NCI-H187 (cell line): ENCODE measurements at places on chromosomes 7 and 10.

GRCh38 chr7:100088095-100088620 is 611 bp upstream of the COPS6 start:
- no peak for DNase-seq

GRCh38 chr7:135486261-135486920 is 23.5 kb downstream of the CNOT4 start:
- no peak for DNase-seq

GRCh38 chr10:103114876-103115275 is 78.2 kb downstream of the NT5C2 start:
- DNase-seq, result no peak

DNA sequence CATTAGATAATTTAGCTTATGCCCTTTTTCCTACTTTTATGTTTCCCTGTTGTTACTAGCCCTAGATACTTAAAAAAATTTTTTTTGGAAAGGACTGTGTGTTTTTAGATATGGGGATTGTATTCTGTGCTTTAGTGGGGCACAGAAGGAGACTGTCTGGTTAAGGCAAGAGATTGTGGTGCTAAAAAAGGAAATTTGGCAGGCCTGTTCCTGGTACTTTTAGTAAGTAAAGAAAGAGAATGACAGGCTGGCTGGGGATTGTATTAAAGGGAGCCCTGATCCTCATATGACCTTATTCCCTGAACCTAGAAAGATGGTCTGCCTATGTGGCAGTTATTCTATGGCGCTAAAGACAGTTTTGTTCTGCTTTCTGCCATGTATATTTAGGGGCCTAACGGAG is 74.8 kb downstream of the AUTS2 start:
- no peak for DNase-seq

- no peak for DNase-seq
Measured at GRCh38 chr7:36201122-36201723, 48.2 kb downstream of the EEPD1 start.

- DNase-seq, result no peak
Measured at GRCh38 chr10:73119952-73120351, 9.7 kb downstream of the NUDT13 start.

DNA sequence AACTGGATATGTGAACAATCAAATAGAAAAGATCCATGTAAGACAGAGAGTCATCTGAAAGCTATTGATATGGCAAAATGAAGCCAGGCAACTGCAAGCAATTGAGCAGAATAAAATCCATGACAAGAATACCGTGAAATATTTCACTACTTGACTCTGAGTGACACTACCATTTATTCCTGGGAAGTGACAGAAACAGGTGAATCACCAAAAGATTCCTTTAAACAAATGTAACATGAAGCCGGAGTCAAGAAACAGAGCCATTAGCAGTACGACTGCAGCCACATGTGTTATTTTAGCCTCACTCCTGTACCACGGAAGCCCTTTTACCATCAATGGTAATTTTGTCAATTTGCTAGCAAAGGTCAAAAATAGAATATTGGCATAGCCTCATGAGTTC is 197.7 kb upstream of the POT1 start:
- DNase-seq, result no peak

DNA sequence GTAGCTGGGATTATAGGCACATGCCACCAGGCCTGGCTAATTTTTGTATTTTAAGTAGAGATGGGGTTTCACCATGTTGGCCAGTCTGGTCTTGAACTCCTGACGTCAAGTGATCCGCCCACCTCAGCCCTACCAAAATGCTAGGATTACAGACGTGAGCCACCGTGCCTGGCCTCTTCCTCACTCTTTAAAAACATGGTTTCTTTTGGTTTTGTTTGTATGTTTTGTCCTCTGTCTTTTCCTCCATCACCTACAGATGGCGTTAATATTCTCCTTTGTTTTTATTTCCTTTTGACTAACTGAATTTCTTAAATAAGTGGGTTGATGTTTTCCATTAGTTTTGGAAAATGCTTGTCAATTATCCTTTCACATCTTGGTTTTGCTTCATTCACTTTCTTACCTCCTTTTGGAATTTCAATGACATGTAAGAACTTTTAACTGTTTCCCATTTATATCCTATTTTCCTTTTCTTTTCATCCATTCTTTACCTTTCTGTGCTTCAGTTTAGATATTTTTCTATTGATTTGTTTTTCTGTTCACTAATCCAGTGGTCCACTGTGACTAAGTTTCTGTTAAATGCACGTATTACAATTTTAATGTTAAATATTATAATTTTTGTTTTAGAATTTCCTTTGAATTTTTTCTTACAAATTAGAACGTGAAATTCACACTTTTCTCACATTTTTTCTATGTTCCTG is 104.1 kb downstream of the ZNF467 start:
- DNase-seq, result no peak

- no peak for DNase-seq
Measured at GRCh38 chr7:40865441-40866233, 730.8 kb downstream of the SUGCT start.

- DNase-seq, result no peak
Measured at GRCh38 chr7:140676306-140676705, 3.6 kb downstream of the ADCK2 start.

GRCh38 chr7:66313886-66314568 is 108.9 kb downstream of the TPST1 start:
- DNase-seq, result no peak

- no peak for DNase-seq
Measured at GRCh38 chr10:32077896-32078485, 21.8 kb upstream of the KIF5B start.

DNA sequence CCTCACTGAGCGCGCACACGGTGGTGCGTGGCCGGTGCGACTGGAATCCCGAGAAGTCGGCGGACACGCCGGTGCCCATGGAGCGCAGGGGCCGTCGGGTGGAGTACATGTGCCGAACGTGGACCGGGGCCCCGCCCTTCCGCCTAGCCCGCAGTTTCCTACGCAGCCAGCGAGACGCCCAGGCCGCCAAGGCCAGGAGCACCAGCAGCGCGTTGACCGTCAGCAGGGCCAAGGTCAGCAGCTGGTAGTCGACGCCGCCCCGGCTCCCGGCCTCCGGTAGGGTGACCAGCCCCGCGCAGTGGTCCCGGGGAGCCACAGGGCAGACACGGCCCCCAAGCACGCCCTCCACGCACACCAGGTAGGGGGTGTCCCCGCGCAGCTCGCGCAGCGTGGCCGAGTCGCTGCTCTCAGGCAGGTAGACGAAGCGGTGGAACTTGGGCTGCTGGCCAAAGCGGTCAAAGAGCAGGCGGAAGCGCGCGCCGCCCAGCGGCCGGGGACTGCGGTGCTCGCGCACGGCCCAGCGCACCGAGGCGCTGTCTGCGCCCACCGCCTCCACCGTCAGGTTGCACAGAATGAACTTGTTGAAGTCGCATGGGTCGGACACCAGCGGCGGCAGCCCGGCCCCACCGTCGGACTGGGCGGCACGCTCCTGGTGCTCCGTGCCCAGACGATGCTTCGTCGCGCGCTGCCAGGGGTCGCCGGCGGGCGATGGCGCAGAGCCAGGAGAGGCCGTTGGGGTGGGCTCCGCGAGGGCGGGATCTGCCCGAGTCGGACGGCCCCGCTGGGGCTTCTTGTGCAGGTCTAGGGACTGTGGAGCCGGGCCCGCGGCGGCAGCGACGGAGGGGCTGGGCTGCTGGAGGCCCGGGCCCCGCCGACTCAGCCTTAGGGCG is 2.2 kb downstream of the TRIL start:
- peak; percentile 11 for DNase-seq

DNA sequence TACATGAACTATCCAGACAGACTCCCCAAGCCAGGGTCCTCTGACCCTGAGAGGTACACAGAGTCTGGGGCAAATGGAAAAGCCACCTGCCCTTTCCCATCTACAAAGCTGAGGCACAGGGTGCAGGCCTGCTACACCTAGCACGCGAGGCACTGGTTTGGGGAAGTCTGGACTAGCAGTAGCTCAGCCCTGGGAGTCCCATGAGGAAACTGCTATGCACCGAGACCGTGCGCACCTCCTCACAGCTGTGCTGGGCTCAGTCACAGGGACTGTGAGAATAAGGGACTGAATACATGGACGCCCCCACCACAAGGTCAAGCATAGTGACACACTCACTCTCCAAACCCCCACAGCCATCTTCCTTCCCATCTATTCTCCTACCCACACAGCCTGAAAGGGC is 8.2 kb downstream of the MAT1A start:
- DNase-seq, result no peak

DNA sequence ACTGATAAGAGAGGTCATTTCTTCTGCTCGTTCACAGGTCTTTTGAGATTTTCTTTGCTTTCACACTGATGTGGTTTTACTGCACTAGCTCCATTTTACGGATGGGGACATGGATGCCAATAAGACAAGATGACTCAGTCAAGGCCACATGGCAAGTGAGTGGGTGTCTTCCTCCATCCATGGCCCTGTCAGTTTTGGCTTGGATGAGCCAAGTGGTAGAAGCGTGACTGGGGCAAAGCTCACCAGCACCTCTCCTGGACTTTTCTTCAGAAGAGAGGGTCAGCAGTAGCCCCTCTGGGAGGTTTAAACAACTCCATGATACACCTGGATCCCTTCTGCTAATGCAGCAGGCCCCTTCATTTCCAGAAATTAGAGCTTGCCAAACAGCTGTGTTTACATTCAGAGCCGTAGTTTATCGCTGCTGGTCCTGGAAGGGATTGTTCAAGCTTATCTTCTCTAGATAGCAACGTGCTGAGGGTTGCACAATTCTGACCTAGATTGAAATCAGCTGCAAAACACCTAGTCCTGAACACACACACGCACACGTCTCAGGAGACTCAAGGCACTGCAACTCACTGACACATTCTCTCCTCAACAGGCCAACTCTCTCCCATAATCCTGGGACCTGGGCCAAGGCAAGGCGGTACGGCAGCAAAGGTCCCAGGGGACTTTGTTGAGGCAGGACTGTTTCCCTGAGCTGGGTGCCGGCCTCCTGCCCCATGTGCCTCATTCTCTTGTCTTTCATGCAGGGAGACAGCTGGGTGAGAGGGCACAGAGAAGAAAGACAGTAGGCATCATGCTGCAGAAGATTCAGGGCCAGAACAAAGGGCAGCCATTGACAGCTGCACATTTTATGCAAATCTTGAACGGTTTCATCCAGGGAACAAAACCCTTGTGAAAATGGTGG is 14.2 kb upstream of the PDCD4 start:
- DNase-seq, result no peak

GRCh38 chr10:74824184-74824899 is 2.1 kb upstream of the KAT6B start:
- DNase-seq, result no peak

DNA sequence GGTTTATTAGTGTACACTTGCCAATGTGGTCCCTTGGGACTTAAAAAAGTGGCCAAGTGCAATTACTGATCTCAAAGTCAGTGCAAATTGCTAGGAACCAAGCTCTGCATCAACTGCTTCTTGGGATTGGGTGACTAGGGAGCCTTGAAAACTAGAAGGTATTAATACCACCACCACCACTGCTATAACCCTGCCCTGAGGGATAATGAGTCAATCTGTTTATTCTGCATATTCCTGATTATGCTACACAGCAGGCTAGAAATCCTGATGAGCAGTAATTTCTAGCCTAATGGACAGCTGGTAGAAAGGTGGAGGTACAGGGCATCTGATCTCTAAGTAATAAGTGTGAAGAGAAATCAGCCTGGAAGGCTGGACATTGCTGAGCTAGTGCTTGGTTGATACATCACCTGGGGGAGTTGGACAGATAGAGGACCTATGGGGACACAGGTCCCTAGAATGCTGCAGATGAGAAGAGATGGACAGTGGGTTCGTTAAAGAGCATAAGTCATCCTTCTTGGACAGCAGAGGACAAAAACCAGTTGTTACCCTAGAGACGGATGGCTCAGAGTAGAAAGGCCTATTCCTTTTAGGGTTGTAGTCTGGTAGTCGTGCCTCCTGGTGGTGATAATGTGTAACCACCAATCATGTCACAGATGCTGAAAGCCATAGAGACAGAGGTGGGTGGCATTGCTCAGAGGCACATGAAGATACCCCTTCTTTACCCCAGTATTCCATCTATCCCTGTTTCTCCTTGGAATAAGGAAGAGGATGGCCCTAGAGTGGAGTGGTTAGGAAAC is 554.8 kb downstream of the SORCS1 start:
- DNase-seq, result no peak

DNA sequence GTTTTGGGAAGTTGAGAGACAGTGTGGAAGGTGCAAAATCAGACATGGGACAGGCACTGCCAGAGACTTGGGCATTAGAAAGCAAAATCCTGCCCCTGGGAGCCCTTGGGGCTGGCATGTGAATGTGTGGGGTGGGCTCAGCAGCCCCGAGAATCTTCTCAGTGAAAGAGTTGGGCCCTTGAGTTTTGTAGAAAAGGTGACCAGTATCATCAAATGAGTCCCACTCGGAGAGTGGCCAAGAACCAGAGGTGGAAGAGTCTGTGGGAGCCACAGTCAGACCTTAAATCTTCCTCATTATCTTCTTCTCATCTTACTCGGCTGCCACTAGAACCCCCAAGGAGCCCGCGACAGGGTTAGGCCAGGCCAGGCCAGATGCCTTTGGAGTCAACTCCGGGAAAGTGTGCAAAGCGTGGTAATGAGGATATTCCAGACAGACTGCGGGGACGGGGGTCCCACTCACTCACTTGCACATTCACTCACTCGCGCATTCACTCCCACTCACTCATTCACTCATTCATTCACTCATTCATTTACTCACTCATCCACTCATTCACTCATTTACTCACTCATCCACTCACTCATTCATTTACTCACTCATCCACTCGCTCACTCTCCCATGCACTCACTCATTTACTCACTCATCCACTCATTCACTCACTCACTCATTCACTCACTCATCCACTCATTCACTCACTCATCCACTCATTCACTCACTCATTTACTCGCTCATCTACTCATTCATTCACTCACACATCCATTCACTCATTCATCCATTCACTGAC is 74.9 kb downstream of the CARD11 start:
- no peak for DNase-seq

DNA sequence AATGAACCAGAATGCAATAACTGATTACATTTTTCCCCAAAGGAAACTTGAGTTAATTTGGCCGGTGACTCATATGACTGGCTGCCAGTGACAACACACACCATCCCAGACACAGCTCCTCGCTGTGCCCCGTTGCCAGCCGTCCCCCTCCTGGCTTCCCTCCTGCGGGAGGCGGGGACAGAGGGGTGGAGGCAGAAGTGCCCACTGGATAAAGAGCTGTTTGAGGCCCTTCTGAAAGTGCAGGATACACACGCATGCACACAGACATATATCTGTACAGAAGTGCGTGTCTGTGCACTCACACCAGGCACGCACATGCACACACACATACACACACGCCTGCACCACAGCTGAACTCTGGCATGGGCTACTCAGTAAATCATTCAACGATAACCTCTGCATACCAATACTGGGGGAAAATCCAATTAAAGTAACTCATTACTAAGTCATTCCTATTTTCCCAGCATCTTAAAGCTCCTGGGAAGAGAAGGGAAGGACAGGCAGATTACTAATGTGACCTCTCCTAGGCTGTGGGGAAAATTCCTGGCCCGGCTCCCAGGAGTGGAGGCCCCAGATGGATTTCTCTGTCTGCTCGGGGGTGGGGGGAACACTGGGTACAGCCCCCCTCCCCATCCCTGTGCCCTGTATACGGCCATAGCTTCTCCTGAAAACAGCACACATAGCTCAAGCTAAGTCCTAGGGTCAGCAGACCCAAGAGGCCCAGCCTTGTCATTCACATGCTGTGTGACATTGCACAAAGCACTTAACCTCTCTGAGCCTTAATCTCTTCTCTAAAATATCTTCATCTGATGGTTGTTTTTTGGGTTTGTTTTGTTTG is 52.3 kb upstream of the MYL10 start:
- no peak for DNase-seq

- DNase-seq, result no peak
Measured at GRCh38 chr7:74307738-74308505, 18.7 kb downstream of the CLIP2 start.
